Pulmonary artery endothelial cell (primary cell): ENCODE measurements at places on chromosomes 4 and X. TPM values are rescaled to one million over a fixed set of nuclear protein-coding genes. Genes with fewer than 3 reads are reported as not detected.

- no peak for DNase-seq
These were observed 789 bp downstream of the ARHGAP10 start for GRCh38 chr4:147732518-147733235.

DNA sequence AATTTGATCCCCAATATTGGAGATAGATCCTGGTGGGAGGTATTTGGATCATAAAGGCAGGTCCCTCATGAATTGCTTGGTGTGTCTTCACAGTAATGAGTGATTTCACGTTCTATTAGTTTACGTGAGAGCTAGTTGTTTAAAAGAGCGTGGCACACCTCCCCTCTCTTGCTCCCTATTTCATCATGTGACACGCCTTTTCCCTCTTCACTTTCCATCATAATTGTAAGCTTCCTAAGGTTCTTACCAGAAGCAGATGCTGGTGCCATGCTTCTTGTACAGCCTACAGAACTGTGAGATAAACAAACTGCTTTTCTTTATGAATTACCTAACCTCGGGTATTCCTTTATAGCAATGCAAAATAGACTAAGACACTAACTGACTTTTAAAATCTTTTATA lies 34.0 kb upstream of the FMR1 start:
- DNase-seq: no peak

- DNase-seq: no peak
These were observed 111.8 kb upstream of the MAP3K15 start for GRCh38 chrX:19627081-19627480.

GRCh38 chr4:47167081-47168035 lies 136.0 kb downstream of the GABRB1 start:
- DNase-seq: no peak

GRCh38 chr4:137124278-137124932 lies 407.9 kb downstream of the PCDH18 start:
- DNase-seq: no peak

DNA sequence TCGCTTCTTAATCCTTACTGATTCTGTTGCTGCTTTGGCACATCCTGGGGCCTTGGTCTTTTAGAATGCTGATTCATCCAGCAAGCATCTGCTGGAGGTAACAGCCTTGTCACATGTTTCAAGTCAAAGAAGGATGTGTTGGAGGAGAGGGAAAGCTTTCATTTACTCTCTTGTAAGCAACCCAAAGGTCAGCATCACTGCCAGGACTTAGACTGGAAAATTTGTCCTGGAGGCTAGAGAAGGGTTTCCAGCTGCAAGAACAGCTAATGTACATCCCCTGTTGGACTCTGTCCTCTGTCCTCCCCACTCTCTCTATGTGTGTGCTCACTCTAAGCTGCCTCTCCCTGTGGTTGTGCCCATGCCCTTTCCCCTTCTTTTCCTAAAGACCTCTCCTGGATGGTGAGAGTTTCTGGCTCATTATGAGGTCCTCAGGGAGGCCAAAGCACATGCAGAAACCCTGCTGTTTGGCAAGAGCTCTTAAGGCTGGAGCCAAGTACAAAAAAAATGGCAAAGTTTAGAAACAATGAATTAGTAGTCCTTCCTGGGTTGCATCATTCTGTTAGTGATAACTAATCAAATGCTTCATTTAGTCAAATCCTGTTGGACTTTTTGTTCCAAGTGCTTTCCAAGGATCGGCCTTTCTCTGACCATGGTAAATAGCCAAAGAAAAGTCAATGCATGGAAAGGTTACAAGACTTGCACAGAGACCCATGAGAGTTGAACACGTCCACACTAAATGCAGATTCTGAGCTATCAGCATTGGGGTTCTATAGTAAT lies 13.4 kb upstream of the SRPX start:
- DNase-seq: no peak

DNA sequence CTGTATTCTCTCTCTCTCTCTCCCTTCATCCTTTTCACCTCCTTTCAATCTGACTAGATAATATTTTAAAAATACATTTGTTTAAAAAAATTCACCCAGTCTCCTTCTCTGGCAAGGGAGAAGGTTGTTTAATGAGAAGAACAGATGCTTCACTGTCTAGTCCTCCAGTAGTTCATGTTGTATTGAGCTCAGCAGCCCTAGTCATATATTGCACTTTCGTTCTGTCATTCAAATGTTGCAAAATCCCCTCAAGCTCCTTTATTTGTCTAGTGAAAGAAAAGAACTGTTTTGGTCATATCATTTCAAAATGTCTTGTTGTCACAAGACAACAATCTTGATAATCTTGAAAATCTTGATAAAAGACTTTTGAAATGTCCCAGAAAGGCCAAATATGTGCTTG lies 248.0 kb downstream of the GALNTL6 start:
- DNase-seq: no peak

- no peak for DNase-seq
These were observed 580.0 kb downstream of the GALNTL6 start for GRCh38 chr4:172393220-172393619.

GRCh38 chr4:100076753-100077152 lies 113.5 kb downstream of the DDIT4L start:
- DNase-seq: no peak

DNA sequence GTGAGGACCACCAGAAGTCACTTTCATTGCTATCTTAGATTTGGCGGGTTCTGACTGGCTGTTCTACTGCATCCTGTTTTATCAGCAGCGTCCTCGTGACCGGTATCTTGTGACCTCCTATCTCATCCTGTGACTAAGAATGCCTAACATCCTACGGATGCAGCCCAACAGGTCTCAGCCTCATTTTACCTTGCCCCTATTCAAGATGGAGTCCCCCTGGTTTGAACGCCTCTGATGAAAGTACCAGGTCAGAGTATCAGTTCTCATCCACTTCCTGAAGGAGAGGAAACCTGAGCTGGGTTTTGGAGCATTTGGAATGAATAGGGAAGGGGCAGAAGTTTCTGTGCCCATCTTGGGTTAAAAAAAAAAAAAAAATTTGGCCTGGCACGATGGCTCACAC lies 70.2 kb downstream of the SLC34A2 start:
- no peak for DNase-seq

GRCh38 chr4:108417923-108418322 lies 202.5 kb upstream of the RPL34 start:
- no peak for DNase-seq

DNA sequence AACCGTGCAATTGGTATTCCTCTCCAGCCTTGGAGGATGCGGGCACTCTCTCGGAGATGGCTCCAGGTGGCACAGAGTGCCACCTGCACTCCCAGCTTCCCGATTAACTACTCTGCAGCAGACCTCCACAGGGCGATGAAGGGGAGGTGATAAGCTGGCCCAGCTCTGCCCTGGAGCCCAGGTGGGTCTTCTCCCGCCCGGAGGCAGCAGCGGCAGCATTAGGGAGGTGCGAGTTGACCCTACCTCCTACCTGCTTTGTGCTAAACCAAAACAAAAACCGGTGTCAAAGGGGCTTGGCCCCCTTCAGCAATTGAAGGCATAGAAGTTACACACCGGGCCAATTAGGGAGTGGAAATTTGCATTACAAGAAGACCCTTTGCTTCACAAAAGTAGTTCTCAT lies 137.4 kb upstream of the MAMLD1 start:
- DNase-seq: no peak

- DNase-seq: no peak
These were observed 11.5 kb downstream of the SH3TC1 start for GRCh38 chr4:8210616-8211015.

DNA sequence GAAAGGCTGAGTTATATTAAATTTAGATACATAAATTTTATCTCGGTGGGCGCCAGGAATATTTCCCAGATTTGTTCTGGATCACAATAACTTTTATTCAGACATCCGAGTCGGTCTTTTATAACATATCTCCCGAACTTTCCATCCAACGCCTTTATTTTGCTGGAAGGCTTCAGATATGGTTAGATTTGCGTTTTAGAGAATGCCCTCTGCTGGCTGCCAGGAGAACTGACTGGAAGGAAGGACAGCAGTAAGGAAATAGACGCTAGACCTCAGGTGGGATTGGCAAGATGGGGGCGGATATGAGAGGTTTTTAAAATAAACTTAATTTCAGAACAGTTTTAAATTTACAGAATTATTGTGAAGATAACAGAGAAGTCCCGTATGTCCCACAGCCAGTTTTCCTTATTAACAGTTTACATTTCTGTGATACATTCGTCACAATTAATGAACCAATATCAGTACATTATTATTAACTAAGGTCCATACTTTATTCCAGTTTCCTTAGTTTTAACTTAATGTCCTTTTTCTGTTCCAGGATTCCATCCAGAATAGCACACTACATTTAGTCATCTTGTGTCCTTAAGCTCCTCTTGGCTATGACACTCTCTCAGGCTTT lies 4.6 kb upstream of the KANTR start:
- peak; percentile 19 for DNase-seq

ASB9 gene
- total RNA-seq: 9.2 and 21.0 TPM in 2 replicates

NDP gene
- 0.73 and 0.78 TPM in 2 replicates for total RNA-seq

HMGN5 gene
- total RNA-seq: 1.6 and 2.0 TPM in 2 replicates
